ENCODE measurements at places on chromosomes 1 and 21. TPM values are rescaled to one million over a fixed set of nuclear protein-coding genes. Genes with fewer than 3 reads are reported as not detected.

DNA sequence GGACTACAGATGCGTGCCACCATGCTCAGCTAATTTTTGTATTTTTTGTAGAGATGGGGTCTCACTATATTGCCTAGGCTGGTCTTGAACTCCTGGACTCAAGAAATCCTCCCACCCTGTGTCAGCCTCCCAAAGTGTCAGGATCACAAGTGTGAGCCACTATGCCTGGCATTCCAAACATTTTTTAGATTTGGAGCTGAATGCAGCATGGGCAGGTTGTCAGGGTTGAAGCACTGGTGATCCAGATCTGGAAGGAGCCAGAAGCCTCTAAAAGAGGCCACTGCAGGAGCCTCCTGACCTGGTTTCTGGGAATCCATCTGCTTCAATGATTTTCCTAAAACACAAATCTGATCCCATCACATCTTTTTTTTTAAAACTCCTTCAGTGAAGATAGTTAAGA, 1.8 kb upstream of the CTPS1 start:
- H3K36me3 ChIP-seq, result peaks cover 11% of the 10 kb centered on the region
- H3K27me3 ChIP-seq, result no peaks in the 10 kb centered on the region
- H3K4me1 ChIP-seq, result peaks cover 34% of the 10 kb centered on the region

DNA sequence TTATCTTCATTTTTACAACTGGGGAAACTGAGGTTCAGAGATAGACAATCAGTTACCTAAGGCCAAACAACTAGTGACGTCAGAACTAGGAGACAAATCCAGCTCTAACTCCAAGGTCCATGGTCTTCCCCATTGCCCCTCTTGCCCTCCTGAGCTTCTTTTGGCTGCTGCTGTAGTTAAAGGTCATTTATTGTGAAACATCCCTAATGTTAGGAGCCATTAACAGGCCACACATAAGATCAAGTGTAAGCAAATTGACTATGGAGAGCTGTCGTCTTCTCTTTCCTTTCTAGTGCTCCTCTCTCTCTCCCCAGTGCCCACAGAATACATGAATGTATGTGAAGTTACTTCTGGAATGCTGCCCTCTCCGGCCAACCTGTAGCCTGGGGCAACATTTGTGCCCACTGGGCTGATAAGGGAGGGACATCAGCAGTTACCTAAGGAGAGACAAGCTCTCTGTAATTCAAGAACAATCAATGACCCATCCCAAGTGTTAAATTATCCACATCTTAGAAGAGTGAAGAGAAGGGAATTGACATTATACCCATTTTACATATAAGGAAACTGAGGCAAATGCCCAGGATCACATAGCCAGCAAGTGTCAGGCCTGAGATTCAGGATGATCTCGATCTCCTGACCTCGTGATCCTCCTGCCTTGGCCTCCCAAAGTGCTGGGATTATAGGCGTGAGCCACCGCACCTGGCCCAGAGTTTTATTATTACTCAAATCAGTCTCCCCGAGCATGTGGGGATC, 40.1 kb downstream of the PTAFR start:
- H3K27me3 ChIP-seq, result peaks cover 82% of the 10 kb centered on the region
- H3K36me3 ChIP-seq, result peaks cover 2% of the 10 kb centered on the region
- H3K4me1 ChIP-seq, result peaks cover 14% of the 10 kb centered on the region
- H3K27ac ChIP-seq, result no peak overlapping the region

DNA sequence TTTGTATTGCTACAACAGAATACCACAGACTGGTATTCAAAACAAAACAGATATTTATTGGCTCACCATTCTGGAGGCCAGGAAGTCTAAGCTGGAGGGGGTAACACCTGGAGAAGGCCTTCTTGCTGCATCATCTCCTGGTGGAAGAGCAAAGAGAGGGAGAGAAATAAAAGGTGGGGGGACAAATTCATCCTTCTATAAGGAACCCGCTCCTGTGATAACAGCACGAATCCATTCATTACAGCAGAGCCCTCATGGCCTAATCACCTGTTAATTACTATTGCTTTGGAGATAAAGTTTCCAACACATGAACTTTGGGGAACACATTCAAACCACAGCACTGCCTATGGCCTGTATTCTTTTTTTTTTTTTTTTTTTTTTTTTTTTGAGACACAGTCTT, 5.4 kb downstream of the S100A2 start:
- peaks cover under 1% of the 10 kb centered on the region for H3K4me1 ChIP-seq
- H3K4me3 ChIP-seq, result no peak overlapping the region
- H3K27ac ChIP-seq, result no peak overlapping the region
- H3K27me3 ChIP-seq, result no peaks in the 10 kb centered on the region
- no peak for DNase-seq

- no peak for DNase-seq
- H3K36me3 ChIP-seq, result no peaks in the 10 kb centered on the region
- H3K4me1 ChIP-seq, result peaks cover 26% of the 10 kb centered on the region
- no peak overlapping the region for H3K4me3 ChIP-seq
Observed at GRCh38 chr21:42203321-42203720, 15.6 kb upstream of the ABCG1 start.

- peaks cover 35% of the 10 kb centered on the region for H3K36me3 ChIP-seq
- H3K4me3 ChIP-seq, result no peak overlapping the region
- peaks cover 2% of the 10 kb centered on the region for H3K4me1 ChIP-seq
- DNase-seq, result no peak
Observed at GRCh38 chr1:243667591-243667990, 182.5 kb downstream of the AKT3 start.

DNA sequence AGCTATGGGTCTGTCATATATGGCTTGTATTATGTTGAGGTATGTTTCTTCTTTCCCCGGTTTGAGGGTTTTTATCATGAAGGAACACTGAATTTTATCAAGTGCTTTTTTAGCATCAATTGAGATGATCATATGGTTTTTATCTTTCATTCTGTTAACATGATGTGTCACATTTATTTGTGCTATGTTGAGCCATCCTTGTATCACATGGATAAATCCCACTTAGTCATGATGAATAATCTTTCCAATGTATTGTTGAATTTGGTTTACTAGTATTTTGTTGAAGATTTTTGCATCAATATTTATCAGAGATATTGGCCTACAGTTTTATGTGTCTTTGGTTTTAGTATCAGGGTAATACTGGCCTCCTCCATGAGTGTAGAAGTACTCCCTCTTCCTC, 61.7 kb downstream of the GPR137B start:
- H3K36me3 ChIP-seq, result peaks cover 47% of the 10 kb centered on the region
- no peak for DNase-seq
- H3K4me3 ChIP-seq, result no peak overlapping the region
- no peaks in the 10 kb centered on the region for H3K4me1 ChIP-seq
- H3K27me3 ChIP-seq, result no peaks in the 10 kb centered on the region

DNA sequence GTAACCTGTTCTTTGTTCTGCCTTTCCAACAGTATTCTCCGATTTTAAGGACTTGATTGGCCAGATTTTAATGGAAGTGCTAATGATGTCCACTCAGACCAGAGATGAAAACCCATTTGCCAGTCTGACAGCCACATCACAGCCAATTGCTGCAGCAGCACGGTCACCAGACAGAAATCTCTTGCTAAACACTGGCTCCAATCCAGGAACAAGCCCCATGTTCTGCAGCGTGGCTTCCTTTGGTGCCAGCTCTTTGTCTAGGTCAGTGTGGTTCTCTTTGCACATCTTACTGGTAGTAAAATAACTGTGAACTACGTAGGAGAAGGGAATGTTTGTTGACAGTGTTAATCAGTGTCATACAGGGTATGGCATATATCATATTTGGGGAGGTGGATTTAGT, 72.7 kb downstream of the UBE4B start:
- no peak overlapping the region for H3K27ac ChIP-seq
- DNase-seq, result no peak
- no peak overlapping the region for H3K4me3 ChIP-seq
- no peaks in the 10 kb centered on the region for H3K27me3 ChIP-seq

DNA sequence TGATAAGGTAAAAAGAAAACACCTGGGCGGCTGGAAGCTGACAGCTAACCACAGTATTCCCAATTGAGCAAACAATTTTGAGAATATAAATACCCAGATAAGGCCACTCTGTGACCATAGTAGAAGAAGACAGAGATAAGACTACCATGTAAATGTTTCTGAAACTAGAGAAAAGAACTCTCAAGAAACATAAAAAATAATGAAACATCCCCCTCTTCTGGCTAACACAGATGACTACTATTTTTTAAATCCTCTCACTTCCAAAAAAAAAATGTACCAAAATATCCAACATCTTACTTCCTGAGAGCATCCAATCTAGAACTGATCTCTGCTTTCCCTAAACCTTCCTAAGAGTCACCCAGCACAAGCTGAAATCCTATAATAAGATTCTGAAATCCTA, 125.9 kb downstream of the HFM1 start:
- H3K27ac ChIP-seq, result no peak overlapping the region
- H3K27me3 ChIP-seq, result peaks cover 16% of the 10 kb centered on the region
- no peak overlapping the region for H3K4me3 ChIP-seq
- no peaks in the 10 kb centered on the region for H3K36me3 ChIP-seq
- no peaks in the 10 kb centered on the region for H3K4me1 ChIP-seq

DNA sequence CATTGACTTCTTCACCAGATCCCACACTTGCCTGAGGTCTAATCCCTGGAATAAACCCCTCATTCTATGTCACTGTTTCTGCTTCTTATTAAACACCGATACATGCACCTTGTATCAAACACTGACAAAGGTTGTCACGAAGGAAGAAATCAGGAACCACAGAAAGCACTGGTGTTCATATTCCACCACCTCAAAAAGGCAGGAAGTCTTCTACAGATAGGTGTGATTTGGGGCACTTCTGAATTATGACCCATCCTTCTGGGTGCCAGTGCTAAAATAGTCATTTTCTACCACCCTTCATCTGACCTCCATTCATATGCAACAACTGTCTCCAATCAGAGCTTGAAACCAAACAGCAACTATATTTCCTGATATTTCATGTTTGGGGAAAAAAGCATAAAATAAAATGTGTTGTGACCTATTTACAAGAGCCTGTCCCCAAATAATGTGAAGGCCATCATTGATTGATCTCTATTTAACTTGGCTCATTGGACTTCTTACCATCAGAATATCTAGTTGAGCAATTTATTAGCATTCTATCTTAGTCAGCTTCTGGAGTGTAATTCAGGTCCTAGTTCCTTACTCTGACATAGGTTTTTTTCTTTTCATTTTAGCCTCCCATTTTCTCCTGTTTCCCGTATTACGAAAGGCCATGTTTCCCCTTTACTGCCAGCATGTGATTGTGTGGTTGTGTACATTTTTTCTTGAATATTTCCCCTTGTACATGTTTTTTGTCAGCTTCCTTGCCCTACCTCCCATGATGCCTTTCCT, 43.1 kb downstream of the DUSP10 start:
- H3K36me3 ChIP-seq, result peaks cover 50% of the 10 kb centered on the region
- peaks cover 10% of the 10 kb centered on the region for H3K4me1 ChIP-seq
- H3K4me3 ChIP-seq, result no peak overlapping the region
- H3K27ac ChIP-seq, result no peak overlapping the region
- DNase-seq, result no peak

- no peak overlapping the region for H3K27ac ChIP-seq
- H3K27me3 ChIP-seq, result no peaks in the 10 kb centered on the region
- H3K36me3 ChIP-seq, result no peaks in the 10 kb centered on the region
- DNase-seq, result no peak
Observed at GRCh38 chr1:237613984-237614383, 276.7 kb downstream of the ZP4 start.

DNA sequence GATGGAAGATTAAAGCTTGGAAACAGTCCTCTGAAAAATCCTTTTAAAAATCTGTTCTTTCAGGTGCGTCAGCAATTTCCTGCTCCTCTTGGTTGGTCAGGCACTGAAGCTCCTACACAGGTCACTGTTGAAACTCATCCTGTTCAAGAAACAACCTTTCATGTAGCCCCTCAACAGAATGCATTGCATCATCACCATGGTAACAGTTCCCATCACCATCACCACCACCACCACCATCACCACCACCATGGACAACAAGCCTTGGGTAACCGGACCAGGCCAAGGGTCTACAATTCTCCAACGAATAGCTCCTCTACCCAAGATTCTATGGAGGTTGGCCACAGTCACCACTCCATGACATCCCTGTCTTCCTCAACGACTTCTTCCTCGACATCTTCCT, 145.3 kb downstream of the DYRK1A start:
- DNase-seq, result no peak
- peaks cover 60% of the 10 kb centered on the region for H3K36me3 ChIP-seq
- H3K4me1 ChIP-seq, result peaks cover 2% of the 10 kb centered on the region

DNA sequence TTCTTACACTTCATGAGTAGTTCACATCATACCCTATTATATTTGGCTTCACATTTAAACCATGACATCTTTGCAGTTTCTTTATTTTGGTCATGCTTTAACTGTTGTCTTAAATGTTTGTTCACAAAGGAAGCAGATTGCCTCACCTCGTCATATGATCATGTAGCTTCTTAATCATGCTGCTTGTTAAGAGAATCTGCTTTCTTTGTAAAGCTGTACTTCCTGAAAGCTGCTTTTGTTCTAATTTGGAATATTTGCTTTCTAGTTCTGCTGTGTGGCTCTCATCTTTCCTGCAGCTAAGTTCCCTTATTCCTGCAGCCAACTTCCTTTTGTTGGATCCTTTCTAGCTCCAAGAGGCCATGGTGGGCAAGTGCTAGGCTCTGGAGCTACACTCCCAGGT, 62.9 kb upstream of the SIM2 start:
- H3K27ac ChIP-seq, result no peak overlapping the region
- H3K4me1 ChIP-seq, result no peaks in the 10 kb centered on the region
- no peak for DNase-seq
- no peak overlapping the region for H3K4me3 ChIP-seq

DNA sequence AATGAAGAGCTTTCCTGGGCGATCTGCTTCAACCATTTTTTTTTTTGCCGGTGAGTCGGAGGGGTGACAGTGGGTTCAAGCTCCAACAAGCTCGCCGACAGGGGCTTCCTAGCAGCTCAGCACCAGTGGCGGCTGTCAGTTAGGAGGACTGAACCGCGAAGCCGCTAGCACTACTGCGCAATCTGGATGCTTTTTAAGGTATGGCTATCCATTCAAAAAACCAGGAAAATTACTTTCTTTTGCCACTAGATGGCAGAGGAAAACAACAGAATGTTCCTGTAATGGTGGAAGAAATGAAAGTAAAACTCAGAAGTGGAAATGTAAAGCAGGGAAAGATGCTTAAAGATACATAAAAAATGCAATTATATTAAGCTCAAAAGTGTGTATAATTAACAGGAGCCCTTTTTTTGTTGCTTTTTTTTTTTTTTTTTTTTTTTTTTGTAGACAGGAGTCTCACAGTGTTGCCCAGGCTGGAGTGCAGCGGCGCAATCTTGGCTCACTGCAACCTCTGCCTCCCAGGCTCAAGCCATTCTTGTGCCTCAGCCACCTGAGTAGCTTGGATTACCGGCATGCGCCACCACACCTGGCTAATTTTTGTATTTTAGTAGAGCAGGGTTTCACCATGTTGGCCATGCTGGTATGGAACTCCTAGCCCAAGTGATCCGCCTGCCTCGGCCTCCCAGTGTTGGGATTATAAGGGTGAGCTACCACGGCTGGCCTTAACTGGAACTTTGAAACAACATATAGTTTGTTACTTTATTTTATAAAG, 8.5 kb downstream of the KYAT3 start:
- H3K36me3 ChIP-seq, result peaks cover 84% of the 10 kb centered on the region
- peak; percentile 55 for DNase-seq
- peaks cover 79% of the 10 kb centered on the region for H3K4me1 ChIP-seq
- H3K27me3 ChIP-seq, result no peaks in the 10 kb centered on the region
- H3K27ac ChIP-seq, result peak overlapping the region; percentile 86

Gene AVPR1B
- not detected for total RNA-seq

Gene CTXND2
- not detected for total RNA-seq

Gene CFHR5
- total RNA-seq, result not detected

Gene OR2M3
- not detected for total RNA-seq

Gene TM2D1
- total RNA-seq, result 33.1 TPM

Gene TSPAN1
- total RNA-seq, result not detected

Gene NFYC
- total RNA-seq, result 91.2 TPM

Gene CADM3
- total RNA-seq, result not detected
